ENCODE measurements at places on chromosomes 16 and 17.

DNA sequence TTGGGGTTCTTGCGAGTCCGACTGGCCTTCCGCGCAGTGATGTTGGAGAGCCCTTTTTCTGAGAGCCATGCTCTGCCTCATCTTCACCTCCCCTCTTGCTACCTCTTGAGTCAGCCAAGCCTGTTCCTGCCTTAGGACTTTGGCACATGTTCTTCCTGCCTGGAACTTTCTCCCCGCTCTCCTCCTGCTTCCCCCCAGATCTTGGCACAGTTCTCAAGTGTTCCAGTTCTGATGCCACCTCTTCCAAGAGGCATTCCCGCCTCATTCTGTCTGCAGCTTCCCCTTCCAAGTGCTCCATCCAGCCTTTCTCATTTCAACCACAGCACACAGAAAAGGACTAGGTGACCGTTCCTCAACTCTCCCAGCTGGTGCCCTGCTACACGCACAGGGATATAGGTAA is 7.7 kb downstream of the AKAP1 start:
- no peak for DNase-seq

GRCh38 chr16:49601576-49601975 is 228.0 kb downstream of the C16orf78 start:
- no peak for DNase-seq

GRCh38 chr16:70437582-70438557 is 1.0 kb downstream of the ST3GAL2 start:
- DNase-seq: no peak

GRCh38 chr17:6642592-6642991 is 1.7 kb downstream of the TXNDC17 start:
- no peak for DNase-seq

GRCh38 chr17:51015145-51015558 is 105.5 kb downstream of the SPAG9 start:
- peak; percentile 4 for DNase-seq

DNA sequence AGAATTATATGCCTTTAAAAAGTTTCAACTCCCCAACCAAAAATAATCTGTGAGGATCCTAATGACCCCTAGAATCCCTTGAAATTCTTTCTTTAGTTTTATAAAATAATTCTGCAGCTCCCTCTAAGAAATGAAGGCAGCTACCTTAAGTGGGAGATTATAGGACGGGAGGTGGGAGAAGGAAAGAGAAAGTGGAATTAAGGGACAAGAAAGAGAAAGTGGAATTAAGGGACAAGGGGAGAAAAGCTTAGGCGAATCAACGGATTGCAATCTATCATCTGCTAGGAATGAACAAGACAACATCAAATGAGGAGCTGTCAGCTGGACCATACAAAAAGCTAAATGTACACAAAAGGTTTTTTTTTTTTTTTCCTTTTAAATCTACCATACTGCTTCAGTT is 262.0 kb downstream of the ZFHX3 start:
- DNase-seq: no peak

- DNase-seq: no peak
Observed at GRCh38 chr17:69325518-69326376, 1.2 kb downstream of the ABCA5 start.

- DNase-seq: no peak
Observed at GRCh38 chr16:4701791-4702465, 8.6 kb downstream of the NUDT16L1 start.

DNA sequence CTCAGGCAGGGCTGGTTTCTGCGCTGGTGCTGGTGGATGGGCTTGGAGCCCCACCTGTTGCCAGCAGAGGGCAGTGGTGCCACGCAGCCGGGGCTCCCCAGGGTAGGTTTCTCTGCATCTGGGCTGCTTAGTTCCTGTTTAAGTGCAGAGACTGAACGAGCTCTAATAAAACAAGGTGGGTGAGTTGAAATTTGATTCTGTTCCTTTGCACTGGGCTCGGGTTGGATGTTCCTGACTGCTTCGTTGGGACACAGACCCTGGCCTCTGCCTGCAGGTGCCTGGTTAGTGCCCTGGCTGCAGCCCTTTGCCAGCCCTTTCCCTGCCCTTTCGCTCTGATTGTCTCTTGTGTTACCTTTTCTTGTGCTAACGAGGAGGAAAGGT is 30.0 kb downstream of the TBCD start:
- no peak for DNase-seq

GRCh38 chr17:42287977-42288802 is at the start of gene STAT5A:
TSS of gene STAT5A (plus strand) at chr17:42288498. CDS start at chr17:42289412, 914 bp downstream.
- no peak for DNase-seq

DNA sequence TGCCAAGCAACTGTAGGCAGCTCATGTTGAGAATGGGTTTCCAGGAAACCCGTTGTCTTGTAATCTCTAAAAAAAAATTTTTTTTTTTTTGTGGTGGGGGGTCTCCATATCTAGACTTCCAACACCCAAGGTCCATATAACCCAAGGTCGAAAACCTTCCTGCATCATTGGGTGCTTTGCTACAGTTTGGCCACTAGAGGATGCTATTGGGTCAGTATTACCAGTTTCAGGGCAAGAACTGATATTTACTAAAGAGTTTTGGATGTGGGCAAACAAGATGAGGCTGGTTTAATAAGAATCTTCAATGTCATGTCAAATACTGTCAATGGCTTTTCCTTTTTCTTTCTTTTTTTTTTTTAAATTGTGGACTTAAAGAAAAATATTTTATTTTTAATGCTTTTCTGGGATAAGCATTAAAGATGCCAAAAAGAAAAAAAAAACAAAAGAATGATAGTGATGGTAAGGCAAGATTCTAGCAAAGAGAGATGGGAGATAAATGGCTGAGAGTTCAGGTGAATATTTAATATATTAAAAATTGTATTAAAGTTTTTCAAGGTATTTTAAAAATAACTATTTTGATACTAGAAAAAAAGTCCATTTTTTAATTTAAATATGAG is 62.2 kb downstream of the DHRS7C start:
- DNase-seq: no peak

GRCh38 chr17:81470270-81470943 is 42.2 kb downstream of the ACTG1 start:
- DNase-seq: no peak

GRCh38 chr17:58577696-58578095 is 63.3 kb upstream of the MTMR4 start:
- DNase-seq: no peak

- DNase-seq: no peak
Observed at GRCh38 chr17:69357701-69358100, 30.8 kb upstream of the ABCA5 start.

GRCh38 chr16:82195917-82196494 is 26.0 kb upstream of the MPHOSPH6 start:
- no peak for DNase-seq

DNA sequence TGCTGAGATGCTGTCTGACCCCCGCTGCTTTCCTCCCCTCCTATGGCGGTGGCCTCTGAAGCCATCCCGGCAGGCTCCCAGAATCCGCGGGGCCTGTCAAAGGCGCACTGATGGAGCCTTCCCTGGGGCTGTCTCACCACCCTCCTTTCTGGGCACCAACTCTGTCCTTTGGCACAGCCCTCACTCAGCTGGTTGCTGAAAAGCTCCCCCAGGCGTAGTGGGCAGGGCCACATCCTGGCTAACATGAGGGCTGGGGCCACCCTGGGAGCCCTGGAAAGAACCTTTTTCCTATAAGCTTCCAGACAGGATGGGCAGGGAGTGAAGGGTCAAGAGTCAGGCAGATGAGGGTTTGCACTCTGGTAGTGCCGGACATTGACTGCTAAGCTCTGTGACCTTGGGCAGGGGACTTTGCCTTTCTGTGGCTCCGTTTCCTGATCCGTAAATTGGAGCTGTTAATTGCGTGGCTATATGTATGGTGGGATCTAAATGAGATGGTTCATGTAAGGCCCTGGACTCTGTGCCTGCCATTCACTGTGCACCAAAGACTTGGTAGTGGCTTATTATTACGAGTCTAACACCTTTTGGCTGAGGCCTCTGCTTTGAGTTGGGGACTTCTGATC is 27.6 kb upstream of the LASP1NB start:
- DNase-seq: no peak

DNA sequence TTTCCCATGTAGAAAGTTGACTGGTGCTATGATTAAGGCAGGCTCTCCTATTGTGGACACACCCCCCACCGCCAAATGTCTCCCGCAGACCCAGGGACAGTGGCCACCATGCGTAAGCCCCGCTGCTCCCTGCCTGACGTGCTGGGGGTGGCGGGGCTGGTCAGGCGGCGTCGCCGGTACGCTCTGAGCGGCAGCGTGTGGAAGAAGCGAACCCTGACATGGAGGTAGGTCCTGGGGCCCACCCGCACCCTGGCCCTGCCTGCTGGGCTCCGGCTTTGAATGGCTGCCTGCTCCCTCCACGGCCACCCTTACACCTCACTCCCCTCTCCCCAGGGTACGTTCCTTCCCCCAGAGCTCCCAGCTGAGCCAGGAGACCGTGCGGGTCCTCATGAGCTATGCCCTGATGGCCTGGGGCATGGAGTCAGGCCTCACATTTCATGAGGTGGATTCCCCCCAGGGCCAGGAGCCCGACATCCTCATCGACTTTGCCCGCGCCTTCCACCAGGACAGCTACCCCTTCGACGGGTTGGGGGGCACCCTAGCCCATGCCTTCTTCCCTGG is 3.6 kb downstream of the MMP25 start:
- no peak for DNase-seq

- DNase-seq: no peak
Observed at GRCh38 chr16:505479-506245, 21.9 kb upstream of the CAPN15 start.

- no peak for DNase-seq
Observed at GRCh38 chr17:77909236-77909635, 49.3 kb upstream of the TNRC6C start.

DNA sequence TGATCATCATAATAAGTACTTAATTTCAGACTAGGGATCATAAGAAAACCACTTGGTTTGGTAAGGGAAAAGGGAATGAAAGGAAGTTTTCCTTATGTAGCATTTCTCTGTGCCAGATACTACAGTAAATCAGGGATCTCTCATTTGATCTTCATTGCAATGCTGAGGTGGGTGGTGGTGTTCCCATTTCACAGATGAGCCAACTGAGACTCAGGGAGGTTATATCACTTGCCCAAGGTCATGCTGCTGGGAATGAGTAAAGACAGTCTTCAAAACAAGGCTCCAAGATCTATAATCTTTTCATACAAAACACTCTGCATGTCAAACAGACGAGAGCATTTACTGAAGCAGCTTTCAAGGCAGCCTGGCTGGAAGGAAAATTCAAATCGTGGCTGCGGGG is 124.6 kb downstream of the GP2 start:
- DNase-seq: no peak

DNA sequence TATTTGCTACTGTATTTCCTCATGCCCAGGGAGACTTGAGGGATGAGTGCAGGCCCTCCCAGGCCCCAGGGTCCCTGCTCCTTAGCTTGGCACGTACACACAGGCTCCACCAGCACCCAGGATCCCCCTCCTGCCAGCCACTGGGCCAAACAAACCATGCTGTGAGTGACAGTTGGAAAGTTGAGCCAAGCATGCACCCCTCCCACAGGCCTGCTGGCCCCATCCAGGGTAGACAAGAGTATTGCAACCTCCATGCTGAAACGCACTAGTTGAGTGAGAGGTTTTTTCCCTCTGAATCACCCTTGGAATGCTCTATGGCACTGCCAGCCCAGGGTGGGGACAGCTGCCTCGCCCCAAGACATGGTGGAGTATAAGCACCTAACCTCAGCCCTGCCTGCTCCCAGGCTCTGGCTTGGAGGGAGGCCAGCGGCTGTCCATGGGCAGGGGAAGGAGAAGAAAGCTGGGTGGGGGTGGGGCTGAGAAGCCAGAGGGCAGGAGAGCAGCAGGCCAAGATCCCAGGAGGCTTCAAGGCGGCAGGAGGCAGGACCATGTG is 49.6 kb downstream of the PITPNM3 start:
- DNase-seq: no peak

GRCh38 chr16:80208015-80208414 is 332.8 kb upstream of the DYNLRB2 start:
- DNase-seq: peak; percentile 12

DNA sequence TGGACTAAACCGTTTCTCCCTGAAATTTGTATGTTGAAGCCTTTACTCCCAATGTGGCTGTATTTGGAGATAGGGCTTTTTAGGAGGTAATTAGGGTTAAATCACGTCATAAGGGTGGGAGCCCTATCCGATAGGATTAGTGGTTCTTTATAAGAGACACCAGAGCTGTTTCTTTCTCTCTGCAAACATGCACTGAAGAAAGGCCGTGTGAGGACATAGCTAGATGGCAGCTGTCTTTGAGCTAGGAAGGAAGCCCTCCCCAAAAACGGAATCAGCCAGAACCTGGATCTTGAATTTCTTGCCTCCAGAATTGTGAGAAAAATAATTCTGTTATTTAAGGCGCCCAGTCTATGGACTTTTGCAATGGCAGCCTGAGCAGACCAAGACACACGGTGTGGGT is 14.1 kb downstream of the ODF4 start:
- no peak for DNase-seq

GRCh38 chr17:82218349-82219075 is 5.9 kb upstream of the CCDC57 start:
- DNase-seq: no peak

DNA sequence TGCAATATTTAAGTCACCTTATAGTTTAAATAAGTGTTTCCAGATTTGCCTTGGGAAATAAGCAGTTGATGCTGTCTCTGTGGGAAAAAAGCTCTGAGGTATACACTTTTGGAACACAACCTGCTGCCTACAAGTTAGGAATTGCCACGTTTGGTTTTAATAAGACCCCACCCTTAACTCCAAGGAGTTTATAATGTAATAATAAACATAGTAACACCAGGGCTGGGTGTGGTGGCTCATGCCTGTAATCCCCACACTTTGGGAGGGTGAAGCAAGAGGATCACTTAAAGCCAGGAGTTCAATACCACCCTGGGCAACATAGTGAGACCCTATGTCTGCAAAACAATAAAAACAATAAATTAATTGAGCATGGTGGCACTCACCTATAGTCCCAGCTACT is 15.9 kb upstream of the SMG1 start:
- no peak for DNase-seq

DNA sequence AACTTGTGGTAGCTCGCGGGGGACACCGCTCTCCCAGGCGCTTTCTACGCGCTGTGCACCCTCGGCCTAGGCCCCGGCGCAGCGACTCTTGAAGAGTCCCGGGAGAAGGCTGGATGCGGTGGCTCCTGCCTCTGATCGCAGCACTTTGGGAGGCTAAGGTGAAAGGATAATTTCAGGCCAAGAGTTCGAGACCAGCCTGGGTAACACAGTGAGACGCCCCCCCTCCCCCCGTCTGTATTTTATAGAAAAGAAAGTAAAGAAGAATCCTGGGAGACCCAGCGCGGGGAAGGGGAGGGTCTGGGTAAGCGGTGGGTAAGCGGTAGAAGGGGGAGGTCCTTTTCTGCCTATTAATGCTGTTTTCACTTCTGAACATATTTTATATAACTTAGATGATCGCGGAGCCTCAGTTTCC is 486 bp upstream of the PLLP start:
- DNase-seq: no peak

Measured in NCI-H1417 treated with DMSO at 0.1 percent for 48 hours (cell line).